Foreskin fibroblast (primary cell): ENCODE measurements at places on chromosomes 2 and 18.

- DNase-seq: no peak
Measured at GRCh38 chr2:237400199-237400598, 13.8 kb downstream of the COL6A3 start.

- no peak for DNase-seq
Measured at GRCh38 chr2:56185582-56186046, 1.8 kb downstream of the CCDC85A start.

DNA sequence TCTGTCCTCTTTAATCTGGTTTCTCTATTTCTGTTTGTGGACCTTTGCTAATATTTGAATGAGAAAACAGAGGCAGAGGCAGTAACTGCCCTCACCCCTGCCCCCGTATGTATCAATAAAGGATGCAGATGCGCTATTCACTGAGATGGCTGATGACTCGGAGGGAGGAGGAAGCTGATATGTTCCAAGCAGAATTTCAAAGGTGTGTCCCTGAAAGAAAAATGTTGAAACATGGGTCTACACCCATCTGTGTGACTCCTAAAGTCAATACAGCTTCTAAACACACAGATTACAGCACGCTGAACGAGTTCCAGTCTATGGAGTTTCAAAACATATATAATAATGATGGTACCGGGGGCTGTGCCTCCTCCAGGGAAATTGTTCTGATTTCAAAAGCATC lies 38.8 kb downstream of the EPHA4 start:
- DNase-seq: peak; percentile 65

DNA sequence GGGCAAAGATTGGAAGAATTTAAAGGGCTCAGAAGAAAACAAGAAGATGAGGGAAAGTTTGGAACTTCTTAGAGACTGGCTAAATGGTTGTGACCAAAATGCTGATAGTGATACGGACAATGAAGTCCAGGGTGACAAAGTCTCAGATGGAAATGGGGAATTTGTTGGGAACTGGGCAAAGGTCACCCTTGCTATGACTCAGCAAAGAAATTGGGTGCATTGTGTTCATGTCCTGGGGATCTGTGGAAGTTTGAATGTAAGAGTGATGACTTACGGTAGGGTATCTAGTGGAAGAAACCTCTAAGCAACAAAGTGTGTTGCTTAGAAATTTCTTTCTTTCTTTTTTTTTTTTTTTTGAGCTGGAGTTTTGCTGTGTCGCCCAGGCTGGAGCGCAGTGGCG lies 6.0 kb upstream of the IL1A start:
- no peak for DNase-seq

DNA sequence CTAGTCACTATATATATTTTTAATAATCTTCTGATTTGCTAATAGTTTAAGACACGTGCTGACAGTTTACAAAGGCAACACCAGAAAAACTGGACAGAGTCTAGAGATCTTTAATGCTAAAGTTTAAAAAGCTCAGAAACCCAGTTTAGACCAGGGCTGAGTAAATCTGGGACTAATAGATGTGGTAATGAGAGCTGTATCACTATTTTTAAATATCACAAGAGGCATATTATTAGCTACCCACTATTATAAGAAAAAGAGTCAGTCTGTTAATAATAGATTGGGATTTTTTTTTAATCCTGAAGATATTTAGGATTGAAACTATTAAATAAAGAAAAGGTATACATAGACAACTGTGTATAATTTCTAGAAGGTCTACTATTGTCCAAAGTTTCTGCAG lies 299.9 kb downstream of the ZEB2 start:
- DNase-seq: no peak

DNA sequence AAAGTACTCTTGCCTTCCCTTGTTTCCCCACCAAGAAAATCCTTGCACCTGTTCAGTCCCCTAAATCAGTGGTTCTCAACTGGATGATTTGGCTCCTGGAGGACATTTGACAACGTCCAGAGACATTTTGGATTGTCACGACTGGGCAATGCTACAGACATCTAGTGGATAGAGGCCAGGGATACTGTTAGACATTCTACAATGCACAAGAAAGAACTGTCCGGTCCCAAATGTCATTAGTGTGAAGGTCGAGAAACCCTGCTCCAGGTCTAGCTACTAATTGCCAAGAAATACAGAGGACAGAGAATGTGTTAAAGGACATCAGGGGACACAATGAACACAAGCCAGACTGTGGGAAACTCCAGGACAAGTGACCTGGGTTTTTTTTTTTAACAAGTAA lies 60.0 kb downstream of the LRP2 start:
- DNase-seq: no peak

- peak; percentile 77 for DNase-seq
Measured at GRCh38 chr2:48448274-48449061, 81.5 kb upstream of the STON1 start.

GRCh38 chr18:70246061-70246466 lies 40.6 kb upstream of the RTTN start:
- no peak for DNase-seq

DNA sequence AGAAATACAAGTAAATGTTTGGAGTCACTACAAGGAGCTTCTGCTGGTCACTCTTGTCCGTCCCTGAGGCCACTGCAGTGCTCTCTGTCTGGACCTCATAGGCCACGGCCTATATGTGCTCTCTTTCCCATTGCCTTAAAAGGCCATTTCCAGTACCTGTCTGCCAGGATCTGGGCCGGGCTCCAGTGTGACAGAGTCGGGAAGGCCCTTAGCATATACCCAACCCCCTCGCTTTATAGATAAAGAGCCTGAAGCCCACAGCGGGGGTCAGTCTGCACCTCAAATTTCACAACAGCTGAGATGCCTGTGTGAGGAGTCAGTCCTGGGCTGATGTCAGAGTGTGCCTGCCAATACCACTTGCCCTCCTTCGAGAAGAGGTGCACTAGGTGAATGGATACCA lies 39.9 kb downstream of the ADD2 start:
- DNase-seq: no peak

- no peak for DNase-seq
Measured at GRCh38 chr18:9996094-9996493, 82.3 kb downstream of the VAPA start.

GRCh38 chr18:68466672-68467071 lies 248.2 kb downstream of the TMX3 start:
- no peak for DNase-seq
